Kidney capillary endothelial cell (primary cell): ENCODE measurements at places on chromosomes 7 and 10.
A peak's percentile ranks its signal among the peaks of the same experiment; 100 is the strongest.

DNA sequence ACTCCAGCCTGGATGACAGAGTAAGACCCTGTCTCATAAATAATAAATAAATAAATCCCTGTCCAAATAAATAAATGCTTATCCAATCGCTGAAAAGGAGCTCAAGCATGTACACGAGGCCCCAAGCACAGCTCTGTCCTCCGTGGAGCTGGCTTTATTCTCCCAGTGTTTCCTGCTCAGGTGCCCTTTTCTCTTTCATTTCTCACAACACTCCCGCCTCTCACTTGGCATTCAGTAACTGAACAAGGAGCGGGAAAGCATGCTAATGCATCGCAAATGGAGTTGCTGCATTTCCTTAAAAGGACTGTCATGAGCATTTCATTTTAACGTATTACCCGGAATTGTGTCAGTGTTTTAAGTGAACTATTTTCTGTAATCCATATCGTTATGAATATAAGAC is 210.9 kb upstream of the C7orf33 start:
- DNase-seq: no peak

DNA sequence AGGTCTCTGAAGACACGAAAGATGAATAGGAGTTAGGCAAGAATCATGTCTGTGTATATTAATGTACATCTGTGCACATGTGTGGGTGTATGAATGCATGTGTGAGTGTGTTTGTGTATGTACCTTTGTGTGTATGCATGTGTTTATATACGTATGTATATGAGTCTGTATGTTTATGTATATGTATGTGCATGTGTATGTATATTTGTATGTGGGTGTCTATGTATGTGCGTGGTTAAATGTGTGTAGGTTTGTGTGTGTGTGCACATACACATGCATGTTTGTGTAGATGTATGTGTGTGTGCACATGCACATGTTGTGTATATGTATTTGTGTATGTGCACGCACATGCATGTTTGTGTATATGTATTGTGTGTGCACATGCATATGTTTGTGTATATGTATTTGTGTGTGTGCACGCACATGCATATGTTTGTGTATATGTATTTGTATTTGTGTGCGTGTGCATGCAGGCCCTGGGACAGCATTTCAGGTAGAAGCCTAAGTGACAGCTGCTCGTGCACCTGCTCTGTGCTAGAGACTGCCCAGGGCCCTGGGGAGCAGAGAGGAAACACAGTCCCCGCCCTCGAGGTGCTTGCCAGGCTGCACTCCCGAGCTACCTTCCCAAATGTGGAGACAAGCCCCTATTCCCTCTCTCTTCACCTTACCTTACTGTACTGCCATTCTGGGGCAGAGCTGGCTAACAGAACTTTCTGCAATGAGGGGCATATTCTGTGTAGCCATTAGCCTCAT is 12.1 kb downstream of the PNLIPRP1 start:
- DNase-seq: no peak

- no peak for DNase-seq
Observed at GRCh38 chr7:98224701-98225181, 13.5 kb downstream of the BHLHA15 start.

GRCh38 chr7:105688617-105689016 is 107.3 kb upstream of the EFCAB10 start:
- DNase-seq: no peak

- DNase-seq: no peak
Observed at GRCh38 chr10:114513381-114513792, 109.1 kb upstream of the AFAP1L2 start.

GRCh38 chr7:114021135-114021534 is 102.3 kb upstream of the PPP1R3A start:
- no peak for DNase-seq

GRCh38 chr7:119959811-119960210 is 313.2 kb upstream of the KCND2 start:
- no peak for DNase-seq

DNA sequence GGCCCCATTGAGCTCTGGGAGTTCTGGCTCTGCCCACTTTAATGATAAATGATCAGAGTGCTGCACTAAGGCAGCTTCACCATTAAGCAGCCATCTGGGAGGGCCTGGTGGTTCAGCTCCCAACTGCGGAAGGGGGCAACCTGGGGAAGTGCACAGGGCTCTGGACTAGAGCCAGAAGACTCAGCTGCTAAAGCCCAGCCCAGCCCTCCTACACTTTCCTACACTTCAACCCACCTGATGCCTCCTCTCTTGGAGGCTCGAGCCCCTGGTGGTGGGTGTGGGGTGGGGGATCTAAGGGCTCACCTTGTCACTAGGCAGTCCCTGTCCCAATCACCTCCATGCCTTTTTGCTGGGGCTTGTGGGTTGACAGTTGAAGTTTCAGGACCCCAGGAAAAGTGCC is 60.6 kb upstream of the ANTXRL start:
- no peak for DNase-seq

GRCh38 chr7:42494736-42495135 is 257.7 kb upstream of the GLI3 start:
- no peak for DNase-seq

- no peak for DNase-seq
Observed at GRCh38 chr7:32221056-32221455, 150.8 kb upstream of the PDE1C start.

DNA sequence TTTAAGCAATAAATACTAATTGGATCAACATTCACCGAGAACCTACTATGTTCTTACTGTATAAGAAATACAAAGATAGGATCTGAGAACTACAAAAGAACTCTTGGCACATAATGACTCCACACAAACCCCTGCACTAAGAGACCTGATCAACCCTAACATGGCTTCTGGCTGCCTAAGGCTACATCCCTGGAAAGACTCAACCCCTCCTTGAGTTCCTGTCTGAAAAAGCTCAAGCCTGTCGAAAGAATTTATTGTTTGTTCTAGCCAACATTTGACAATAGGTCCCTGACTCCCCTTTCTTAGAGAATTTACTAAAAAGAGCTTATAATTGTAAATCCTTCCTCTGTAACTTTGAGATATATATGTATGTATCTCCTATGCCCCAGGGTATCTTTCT is 125.3 kb upstream of the SGCE start:
- DNase-seq: no peak

- no peak for DNase-seq
Observed at GRCh38 chr7:44264221-44264931, 61.0 kb downstream of the CAMK2B start.

DNA sequence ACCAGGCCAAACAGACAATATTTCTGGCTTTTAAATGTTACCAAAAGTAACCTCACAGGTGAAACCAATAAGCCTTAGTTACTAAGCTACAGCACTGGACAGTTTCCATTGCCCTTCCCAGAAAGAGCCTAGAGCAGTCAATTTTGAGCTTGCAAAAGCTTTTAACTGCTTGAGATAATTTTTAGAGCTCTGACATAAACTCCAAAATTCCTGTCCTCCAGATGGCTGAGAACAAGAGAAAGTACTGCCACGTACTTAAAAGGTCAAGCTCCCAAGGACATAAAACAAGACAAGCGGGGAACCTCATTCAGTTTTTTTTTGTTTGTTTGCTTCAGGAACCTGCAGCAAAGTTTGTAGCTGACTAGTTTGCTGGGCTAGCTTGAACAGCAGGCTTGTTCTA is 54.1 kb downstream of the BBS9 start:
- no peak for DNase-seq

- no peak for DNase-seq
Observed at GRCh38 chr7:505171-505570, 14.5 kb downstream of the PDGFA start.

DNA sequence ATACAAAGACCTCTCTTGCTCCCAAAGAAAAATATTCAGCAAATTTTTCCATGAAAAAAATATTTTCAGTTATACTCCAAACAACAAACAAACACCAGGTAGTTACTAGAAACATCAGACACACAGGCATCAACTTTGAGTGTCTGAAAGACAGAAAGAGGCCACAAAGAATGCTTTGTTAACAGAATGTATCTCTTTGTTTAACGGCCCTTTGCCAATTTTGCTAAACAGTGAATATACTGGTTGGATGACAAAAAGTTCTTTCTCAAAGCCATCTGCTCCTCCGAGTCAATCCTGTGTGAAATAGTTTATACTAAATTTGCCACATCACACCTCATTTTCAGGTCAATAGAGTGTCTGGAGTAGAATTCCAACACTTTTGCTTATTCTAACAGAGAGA is 216.7 kb upstream of the PHF14 start:
- DNase-seq: no peak

DNA sequence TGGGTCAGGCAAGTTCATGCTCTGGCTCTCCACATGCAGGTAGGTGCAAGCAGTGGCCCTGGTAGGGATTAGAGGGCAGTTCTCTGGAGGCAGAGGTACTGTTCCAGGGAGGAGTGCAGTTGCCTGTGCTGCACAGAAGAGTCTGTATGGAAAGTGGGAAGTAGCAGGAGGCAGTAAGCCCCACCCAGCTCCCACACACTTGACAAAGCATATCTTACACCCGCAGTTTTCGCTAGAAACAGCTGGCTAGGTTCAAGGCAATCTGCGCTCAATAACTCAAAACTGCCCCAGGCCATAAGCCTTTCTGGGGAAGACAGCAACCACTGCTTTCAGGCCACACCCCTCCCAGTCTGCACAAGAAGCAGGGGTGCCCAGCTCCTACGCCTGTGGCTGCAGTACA is 33.1 kb upstream of the ARMC3 start:
- no peak for DNase-seq

- DNase-seq: no peak
Observed at GRCh38 chr10:20454331-20454730, 442.8 kb downstream of the NEBL start.

DNA sequence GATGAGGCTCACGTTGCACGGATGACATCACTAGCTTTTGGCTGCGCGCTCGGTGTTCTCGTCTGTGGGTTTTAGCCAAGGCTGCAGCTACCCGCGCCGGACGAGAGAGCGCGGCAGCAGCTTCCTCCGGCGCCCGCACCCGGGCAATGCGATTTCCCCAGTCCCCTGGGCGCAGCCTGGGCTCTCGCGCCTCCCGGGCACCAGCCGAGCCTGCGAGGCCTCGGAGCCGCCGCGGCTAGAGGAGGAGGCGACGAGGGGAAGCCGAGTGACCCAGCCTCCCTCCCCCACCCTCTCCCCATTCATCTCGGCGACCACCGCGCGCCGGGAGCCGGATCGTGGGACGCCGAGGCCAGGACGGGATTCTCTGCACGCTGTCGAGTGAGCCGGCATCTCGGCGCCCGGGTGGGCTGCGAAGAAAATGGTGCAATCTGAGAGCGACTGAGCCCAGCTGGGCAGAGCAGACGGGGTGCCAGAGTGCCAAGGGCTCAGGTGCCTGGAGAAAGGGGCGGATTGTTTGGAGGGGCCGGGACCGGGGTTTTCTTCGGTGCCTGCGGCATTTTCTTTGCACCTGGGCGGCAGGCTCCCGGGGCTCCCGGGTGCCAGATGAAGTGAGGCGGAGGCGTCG is 1.2 kb upstream of the TMEM178B start:
- DNase-seq: no peak

GRCh38 chr10:104449391-104449790 is 95.8 kb downstream of the CFAP58 start:
- DNase-seq: no peak

DNA sequence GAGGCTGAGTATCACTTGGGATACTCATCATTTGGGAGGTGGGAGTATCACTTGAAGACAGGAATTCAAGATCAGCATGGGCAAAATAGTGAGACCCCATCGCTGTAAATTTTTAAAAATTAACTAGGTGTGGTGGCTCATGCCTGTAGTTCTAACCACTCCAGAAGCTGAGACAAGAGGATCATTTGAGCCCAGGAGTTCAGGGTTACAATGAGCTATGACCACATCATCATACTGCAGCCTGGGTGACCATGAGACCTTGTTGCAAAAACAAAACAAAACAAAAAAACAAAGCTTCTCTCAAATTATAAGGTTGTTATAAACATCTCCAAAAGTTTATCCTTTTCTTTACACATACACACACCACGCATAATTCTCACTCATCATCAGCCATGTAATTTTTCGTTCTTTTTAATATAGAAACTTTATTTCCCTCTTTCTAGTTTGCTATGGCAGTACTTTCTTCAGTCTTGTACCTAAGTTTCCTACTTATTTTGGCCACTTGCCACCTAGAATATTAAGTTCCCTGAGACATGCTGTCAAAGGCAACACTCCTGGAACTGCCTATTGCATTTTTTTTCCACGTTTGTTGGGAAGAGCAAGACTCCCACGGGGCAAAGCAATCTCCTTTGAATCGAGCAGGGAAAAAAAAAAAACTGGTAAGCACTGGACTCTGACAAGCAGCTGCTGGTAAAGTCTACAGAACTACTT is 37.1 kb downstream of the SKIDA1 start:
- DNase-seq: no peak

- DNase-seq: no peak
Observed at GRCh38 chr7:102275123-102275703, 11.5 kb upstream of the SH2B2 start.

- no peak for DNase-seq
Observed at GRCh38 chr10:118358327-118358726, 16.2 kb upstream of the FAM204A start.

DNA sequence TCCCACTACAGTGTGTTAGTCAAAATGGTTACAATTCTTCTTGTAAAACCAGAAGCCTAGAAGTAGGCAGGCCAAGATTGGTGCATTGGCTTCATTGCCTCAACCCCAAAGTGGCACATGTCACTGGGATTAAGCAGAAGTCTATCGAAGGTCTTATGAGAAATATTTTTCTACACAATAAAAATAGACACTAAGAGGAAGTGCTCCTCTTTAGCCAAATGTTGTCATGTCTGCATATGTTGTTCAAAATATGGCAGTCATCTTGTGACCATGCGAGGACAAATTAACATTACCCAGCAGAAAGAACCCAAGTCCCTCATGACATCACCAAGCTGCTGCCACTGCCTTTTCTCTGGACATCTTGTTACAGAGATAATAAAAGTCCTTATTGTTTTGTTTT is 6.3 kb upstream of the NSMCE4A start:
- DNase-seq: no peak

- DNase-seq: peak; percentile 62
Observed at GRCh38 chr10:61662794-61663259, at the start of gene CABCOCO1. TSS of gene CABCOCO1 (plus strand) at chr10:61662929. CDS start at chr10:61662973, 44 bp downstream.

DNA sequence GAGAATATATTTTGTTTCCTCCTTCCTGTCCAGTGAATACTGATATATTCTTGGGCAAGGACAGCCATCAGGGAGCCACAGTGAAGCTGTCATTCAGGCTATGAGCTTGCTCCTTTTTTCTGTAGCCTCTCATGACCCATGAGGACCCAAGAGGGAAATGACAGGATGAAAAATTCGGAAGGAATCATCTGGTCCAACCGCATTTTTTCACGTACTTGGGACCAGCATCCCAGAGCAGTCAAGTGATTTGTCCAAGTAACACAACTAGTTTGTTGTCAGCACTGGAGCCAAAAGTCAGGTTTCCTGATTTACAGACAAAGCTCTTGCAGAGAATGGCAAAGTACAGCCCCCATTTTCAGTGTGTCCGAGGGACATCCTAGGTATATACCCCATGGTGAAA is 47.2 kb upstream of the AGBL3 start:
- DNase-seq: no peak

DNA sequence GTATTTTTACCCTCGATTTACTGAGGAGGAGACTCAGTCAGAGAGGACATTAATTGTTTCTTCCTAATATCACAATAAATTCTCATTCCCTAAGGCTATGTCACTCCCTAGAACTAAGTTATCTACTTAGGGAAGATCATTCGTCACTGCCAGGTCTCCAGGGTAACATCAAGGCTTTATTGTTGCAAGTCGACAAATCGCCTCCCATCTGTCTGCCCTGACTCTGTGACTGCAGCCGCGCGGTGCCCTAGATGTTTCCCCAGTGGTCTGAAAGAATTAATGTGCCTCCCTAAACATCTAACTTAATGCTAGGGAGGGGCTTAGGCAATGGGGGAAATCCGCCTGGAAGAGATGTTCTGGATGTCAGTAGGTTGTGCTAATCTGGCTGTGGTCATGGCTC is 558.8 kb upstream of the C7orf33 start:
- no peak for DNase-seq

- no peak for DNase-seq
Observed at GRCh38 chr10:14366760-14367159, 36.0 kb upstream of the FRMD4A start.
